Mesothelial cell of epicardium (in vitro differentiated cells): ENCODE measurements at places on chromosomes 2 and 18. TPM values are rescaled to one million over a fixed set of nuclear protein-coding genes. Genes with fewer than 3 reads are reported as not detected.

GRCh38 chr2:109560265-109560664, 53.5 kb downstream of the SEPTIN10 start:
- DNase-seq: no peak
- peaks cover 4% of the 10 kb centered on the region for H3K4me1 ChIP-seq
- H3K27ac ChIP-seq: no peak overlapping the region
- no peaks in the 10 kb centered on the region for H3K27me3 ChIP-seq
- H3K4me3 ChIP-seq: no peak overlapping the region

- DNase-seq: no peak
- H3K4me3 ChIP-seq: no peak overlapping the region
- H3K27me3 ChIP-seq: no peaks in the 10 kb centered on the region
Measured at GRCh38 chr2:223071139-223071538, 19.1 kb downstream of the KCNE4 start.

- peaks cover 33% of the 10 kb centered on the region for H3K27me3 ChIP-seq
- DNase-seq: no peak
- H3K4me3 ChIP-seq: no peak overlapping the region
- no peaks in the 10 kb centered on the region for H3K36me3 ChIP-seq
- no peaks in the 10 kb centered on the region for H3K4me1 ChIP-seq
Measured at GRCh38 chr18:52499644-52500043, 159.6 kb downstream of the DCC start.

DNA sequence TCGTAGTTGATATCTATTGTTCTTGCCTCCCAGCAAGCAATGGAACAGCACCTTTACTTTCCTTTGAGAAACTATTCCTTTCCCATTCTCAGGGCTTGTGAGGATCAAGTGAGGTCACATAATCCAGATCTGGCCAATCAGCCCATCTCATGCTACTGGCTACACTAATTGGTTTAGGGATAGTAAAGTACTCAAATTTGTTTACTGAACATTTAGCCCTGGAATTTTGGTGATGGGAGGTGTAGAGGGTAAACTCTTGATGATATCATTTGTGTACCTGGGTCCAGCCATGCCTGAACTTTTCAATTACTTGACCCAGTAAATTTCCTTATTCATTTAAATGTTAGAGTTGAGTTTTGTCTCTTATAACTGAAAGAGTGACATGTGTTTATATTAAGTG, 195.8 kb upstream of the TNP1 start:
- H3K36me3 ChIP-seq: no peaks in the 10 kb centered on the region
- H3K4me1 ChIP-seq: peaks cover 7% of the 10 kb centered on the region
- H3K4me3 ChIP-seq: no peak overlapping the region
- no peak for DNase-seq

GRCh38 chr2:46980786-46981573, 65.4 kb upstream of the MCFD2 start:
- no peaks in the 10 kb centered on the region for H3K27me3 ChIP-seq
- no peaks in the 10 kb centered on the region for H3K4me1 ChIP-seq
- H3K4me3 ChIP-seq: no peak overlapping the region
- H3K36me3 ChIP-seq: peaks cover 9% of the 10 kb centered on the region
- H3K27ac ChIP-seq: no peak overlapping the region
- no peak for DNase-seq

DNA sequence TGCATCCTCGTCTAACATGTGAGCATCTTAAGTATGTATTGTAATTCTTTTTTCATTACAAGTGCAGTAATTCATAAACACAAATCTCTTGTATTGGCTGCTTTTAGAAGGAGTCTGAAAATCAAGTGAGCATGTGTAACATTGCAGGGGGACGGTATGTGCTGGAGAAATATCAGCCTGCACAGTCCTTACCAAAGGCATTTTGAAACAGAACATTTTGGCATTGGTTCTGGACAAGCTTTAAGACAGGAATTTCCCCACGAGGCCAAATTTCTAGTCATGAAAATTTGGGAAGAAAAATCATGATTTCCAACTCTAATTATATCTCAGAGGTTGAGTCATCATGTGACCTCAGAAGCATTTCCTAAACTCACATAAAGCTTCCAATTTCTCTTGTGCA, 24.7 kb upstream of the NRP2 start:
- H3K4me3 ChIP-seq: no peak overlapping the region
- no peak overlapping the region for H3K27ac ChIP-seq
- H3K27me3 ChIP-seq: no peaks in the 10 kb centered on the region
- H3K4me1 ChIP-seq: peaks cover 10% of the 10 kb centered on the region
- no peaks in the 10 kb centered on the region for H3K36me3 ChIP-seq

DNA sequence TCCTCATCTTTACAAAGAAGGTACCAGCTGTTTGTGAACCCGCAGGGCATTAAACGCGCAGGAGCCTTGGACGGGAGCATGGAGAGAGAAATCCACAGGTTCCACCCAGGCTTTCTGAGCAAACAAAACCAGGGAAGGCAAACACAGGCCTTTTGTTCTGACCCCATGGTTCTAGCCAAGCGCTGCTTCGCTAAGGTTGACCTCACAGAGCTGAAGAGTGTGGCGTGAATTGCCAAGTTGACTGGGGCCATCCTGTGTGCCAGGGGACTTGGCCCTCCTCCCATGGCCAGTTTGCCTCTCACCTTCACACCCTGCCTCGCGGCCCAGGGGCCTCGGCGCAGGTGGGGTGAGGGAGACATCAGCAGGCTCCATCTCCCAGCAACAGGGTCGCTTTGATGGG, 74.1 kb downstream of the VAPA start:
- DNase-seq: no peak
- no peaks in the 10 kb centered on the region for H3K36me3 ChIP-seq
- H3K4me3 ChIP-seq: no peak overlapping the region
- H3K27ac ChIP-seq: peak overlapping the region; percentile 57

GRCh38 chr18:5895876-5896740, 786 bp upstream of the TMEM200C start:
- H3K27me3 ChIP-seq: peaks cover 10% of the 10 kb centered on the region
- peak; percentile 74 for DNase-seq
- peaks cover 10% of the 10 kb centered on the region for H3K36me3 ChIP-seq
- peaks cover 42% of the 10 kb centered on the region for H3K4me1 ChIP-seq

DNA sequence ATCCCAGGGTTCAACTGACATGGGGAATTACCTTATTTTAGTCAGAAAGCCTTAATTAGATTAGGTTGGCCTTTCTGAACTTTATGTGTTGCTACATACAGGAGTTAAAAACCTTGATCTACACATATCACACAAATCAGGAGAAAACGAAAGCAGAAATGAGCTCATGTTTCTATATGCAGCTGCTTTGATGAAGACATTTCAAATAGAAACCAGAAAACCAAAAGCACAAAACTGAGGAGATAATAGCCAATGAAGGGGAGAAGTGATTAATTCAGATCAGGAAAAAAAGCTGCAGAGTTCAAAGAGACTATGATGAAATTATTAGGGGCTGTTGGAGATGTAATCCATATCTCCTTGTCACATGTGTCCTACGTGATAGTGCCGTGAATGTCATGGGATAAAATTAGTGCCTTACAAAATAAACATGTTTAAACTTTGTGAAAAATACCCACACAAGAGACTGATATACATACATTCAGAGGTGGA, 255.0 kb downstream of the CAMKMT start:
- H3K4me1 ChIP-seq: peaks cover 3% of the 10 kb centered on the region
- H3K27ac ChIP-seq: no peak overlapping the region
- DNase-seq: no peak
- H3K4me3 ChIP-seq: no peak overlapping the region

GRCh38 chr2:180040146-180040925, 33.2 kb upstream of the CWC22 start:
- H3K27me3 ChIP-seq: peaks cover 13% of the 10 kb centered on the region
- no peak overlapping the region for H3K27ac ChIP-seq
- H3K4me1 ChIP-seq: no peaks in the 10 kb centered on the region
- no peak for DNase-seq
- H3K36me3 ChIP-seq: no peaks in the 10 kb centered on the region

GRCh38 chr2:23402205-23402740, 17.3 kb downstream of the KLHL29 start:
- H3K27ac ChIP-seq: no peak overlapping the region
- peaks cover 3% of the 10 kb centered on the region for H3K36me3 ChIP-seq
- no peak overlapping the region for H3K4me3 ChIP-seq
- peaks cover 20% of the 10 kb centered on the region for H3K4me1 ChIP-seq
- DNase-seq: no peak

DNA sequence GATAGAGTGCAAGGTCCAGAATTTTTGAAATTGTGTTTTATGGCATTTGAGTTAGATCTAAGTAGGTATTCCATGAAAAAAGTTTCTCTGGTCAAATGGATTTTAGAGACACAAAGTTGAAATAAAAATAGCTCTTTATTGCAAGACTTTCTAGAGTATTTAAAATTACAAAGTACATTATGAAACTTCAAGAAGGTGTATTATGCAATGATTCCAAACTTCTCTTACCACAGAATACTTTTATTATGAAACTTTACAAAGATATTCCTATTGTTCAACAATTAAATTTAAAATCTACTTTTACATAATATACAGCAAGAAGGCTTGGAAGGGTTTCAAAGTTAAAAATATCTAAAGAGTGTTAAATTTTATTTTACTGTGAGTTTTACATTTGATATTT, 65.9 kb downstream of the CALCRL start:
- H3K27ac ChIP-seq: no peak overlapping the region
- H3K4me3 ChIP-seq: no peak overlapping the region
- H3K4me1 ChIP-seq: no peaks in the 10 kb centered on the region
- H3K36me3 ChIP-seq: no peaks in the 10 kb centered on the region
- H3K27me3 ChIP-seq: no peaks in the 10 kb centered on the region
- DNase-seq: no peak

- H3K36me3 ChIP-seq: peaks cover 5% of the 10 kb centered on the region
- no peaks in the 10 kb centered on the region for H3K27me3 ChIP-seq
- peaks cover 40% of the 10 kb centered on the region for H3K4me1 ChIP-seq
Measured at GRCh38 chr2:58047373-58047935, 848 bp downstream of the VRK2 start.

The CBLN2 gene
- total RNA-seq: 0.53 TPM in 1 of 3 replicates, not detected in the others

The TRIM54 gene
- 0.18 to 0.47 TPM (median 0.18 TPM) in 3 replicates for total RNA-seq

The ANKRD30BL gene
- total RNA-seq: not detected in 3 replicates
